ENCODE measurements at places on chromosomes 16 and 17.

DNA sequence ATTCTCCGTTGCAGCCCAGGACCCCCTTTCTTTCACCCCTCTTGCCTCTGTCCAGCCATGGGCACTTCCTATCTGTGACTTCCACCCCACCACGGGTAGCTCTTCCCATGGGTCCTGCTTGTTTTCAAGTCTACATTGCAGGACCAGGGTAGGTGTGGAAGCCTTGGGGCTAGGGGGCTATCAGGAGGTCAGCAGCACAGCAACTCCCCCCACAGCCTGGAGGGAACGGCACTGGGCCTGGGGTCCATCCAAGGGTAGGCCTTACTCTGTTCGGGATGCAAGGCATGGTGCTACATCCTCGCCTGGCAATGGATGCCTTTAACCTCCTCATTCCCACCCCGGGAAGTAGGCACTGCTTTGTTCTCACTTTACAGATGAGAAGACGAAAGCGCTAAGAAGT lies 109.3 kb downstream of the IRX5 start:
- DNase-seq, result no peak

DNA sequence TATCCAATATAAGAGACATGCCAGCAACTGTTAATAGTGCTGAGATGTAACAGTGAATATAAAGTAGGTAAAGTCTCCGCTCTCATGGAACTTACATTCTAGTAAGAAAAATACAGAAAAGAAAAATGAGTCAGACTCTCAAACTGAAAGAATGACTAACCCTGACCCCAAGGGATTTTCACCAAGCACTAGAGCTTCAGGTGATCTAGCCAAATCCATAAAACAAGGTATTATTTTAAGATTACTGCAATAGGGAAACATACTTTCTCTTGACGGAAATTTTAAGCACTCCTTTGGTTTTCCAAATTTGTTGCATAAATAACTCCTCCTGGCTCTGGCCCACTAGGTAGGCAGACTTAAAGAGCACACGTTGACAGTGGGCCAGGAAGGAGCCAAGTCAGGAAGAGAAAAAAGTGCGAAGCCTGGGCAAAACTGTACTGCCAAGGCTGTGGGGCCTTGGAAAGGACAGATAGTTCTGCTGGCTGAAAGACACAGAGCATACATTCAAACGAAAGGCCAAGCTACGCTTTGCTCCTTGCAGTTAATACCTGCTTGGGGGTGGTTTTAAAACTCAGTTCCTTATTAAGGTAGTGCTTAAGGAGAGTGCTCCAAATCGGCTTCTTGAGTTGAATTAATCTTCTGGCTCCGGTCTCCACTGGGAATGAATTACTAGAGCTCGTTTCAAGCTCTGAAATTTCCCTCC lies 1.4 kb downstream of the GOT2 start:
- DNase-seq, result no peak

DNA sequence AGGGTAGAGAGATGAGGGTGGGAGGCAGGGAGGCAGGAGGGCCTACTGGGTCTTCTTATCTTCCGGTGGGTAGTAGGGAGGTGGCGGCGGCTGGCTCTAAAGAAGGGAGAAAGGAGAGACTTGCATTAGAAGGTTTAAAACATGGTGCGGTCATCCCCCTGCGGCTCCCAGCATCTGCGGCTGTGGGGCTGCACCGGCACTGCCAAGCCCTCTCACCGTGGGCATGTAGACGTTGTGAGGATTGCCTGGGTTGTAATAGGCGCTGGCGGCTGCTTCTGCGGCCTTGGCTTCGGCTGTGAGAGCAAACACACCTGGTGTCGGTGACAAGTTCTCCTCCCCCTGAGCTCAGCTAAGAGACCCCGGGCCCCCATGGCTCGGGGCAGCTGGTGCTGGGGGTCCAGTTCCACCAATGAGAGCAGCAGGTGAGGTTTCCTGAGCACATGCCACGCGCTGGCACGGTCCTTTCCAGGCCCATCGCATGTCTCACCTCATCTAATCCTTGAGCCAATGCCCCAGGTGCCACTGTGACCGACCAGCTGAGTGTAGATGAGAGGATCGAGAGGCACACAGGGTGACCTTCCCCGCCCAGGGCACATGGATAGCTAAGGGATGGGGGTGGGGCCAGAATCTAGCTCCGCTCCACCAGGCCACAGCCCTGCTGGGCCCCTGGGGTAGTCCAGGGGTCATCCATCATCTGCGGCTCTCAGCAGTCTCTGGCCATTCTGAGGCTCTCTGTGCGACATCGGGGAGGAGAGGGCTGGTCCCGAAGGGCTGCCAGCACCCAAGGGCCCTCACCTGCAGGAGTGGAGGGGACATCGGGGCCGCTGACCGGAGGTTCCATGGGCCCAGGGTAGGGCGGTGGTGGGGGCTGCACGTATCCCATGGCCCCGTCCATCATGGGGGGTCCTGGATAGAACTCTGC lies 2.7 kb upstream of the UNC13D start:
- no peak for DNase-seq

DNA sequence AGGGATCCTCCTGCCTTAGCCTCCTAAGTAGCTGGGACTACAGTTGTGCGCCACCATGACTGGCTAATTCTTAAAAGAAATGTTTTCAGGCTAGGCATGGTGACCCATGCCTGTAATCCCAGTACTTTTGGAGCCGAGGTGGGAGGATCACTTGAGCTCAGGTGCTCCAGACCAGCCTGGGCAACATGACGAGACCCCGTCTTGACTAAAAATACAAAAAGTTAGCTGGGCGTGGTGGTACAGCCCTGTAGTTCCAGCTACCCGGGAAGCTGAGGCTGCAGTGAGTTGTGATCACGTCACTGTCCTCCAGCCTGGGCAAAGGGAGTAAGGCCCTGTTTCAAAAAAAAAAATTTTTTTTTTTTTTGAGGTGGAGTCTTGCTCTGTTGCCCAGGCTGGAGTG lies 173.1 kb downstream of the SEC14L1 start:
- DNase-seq, result no peak

GRCh38 chr17:30821871-30822723 lies 2.4 kb downstream of the CRLF3 start:
- no peak for DNase-seq

DNA sequence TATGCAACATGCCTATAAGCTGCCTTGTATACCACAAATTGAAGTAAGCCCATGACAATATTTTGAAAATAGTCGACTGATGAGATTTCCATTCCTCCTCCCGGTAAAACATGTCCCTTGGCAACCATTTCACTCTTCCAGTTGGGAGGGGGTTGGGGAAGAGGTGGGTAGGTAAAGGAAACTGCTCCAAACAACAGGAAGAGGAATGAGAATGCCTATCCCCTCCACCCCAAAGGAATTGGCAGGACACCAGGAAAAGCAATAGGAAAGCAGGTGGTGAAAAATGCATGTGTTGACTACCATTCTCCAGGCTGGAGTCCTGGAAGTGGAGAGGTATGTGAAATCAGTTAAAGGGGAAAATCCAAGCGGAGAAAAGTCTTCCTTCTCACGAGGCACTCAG lies 455.9 kb upstream of the PSMD7 start:
- DNase-seq, result no peak

- DNase-seq, result no peak
Measured at GRCh38 chr16:17423221-17423620, 47.5 kb downstream of the XYLT1 start.

GRCh38 chr17:68579194-68579927 lies 21.8 kb downstream of the FAM20A start:
- DNase-seq, result no peak

DNA sequence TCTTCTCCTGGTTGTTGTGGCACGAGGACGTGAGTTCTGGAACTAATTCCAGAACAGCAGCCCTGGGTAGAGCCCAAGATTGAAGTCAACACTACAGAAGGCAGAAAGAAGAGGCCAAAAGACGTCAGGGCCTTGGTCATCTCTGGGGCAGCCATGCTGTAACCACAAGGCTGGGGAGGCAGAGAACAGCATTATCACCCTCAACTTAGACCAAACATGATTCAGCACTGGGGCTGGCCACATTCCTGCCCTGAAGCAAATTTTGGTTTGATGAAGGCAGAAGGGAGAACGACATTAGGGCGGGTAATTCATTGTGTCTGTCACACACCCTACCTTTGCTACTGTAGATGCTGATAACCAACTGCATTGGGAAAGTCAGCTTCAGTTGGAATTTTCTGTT lies 9.7 kb upstream of the ALOX15B start:
- no peak for DNase-seq

GRCh38 chr16:87025676-87026075 lies 291.5 kb downstream of the C16orf95 start:
- no peak for DNase-seq

DNA sequence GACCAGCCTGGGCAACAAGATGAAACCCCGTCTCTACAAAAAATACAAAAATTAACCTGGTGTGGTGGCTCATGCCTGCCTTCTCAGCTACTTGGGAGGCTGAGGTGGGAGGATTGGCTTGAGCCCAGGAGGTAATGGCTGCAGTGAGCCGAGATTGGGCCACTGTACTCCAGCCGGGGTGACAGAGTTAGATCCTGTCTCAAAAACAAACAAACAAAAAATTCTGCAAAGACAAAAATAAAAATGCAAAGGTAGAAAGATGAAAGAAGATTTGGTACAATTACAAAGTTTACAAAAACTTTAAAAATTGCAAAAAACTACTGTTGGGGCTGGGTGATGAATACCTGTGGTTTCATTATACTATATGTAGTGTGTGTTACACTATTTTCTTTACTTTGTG lies 5.5 kb upstream of the CDH1 start:
- DNase-seq, result no peak

DNA sequence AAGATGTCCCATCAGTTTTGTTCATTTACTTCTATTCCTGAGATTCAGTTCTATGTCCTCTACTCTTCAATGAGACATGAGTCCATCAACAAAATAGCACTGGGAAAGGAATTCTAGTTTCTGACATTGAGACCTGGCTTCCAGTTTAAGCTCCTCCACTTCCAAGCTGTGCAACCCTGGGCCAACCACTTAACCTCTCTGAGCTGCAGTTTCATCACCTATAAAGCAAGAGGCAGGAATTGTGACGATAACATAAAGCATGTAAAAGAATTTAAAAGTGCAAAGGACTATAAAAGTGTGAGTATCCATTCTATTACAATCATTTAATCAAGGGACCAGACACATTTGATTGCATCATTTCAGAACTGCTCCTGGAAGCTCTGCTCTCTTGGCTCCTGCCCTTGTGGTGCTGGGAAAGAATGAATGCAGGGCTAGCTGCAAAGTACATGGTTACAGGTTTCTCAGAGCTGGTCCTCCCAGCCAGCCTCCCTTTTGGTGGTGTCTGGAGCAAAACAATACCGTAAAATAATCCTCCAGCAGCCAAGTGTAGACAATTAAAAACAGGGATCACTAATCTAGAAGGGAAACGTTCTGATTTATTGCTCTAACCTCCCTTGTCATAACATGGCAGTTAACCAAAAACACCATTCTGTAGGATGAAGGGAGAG lies 113.9 kb downstream of the VPS53 start:
- no peak for DNase-seq

DNA sequence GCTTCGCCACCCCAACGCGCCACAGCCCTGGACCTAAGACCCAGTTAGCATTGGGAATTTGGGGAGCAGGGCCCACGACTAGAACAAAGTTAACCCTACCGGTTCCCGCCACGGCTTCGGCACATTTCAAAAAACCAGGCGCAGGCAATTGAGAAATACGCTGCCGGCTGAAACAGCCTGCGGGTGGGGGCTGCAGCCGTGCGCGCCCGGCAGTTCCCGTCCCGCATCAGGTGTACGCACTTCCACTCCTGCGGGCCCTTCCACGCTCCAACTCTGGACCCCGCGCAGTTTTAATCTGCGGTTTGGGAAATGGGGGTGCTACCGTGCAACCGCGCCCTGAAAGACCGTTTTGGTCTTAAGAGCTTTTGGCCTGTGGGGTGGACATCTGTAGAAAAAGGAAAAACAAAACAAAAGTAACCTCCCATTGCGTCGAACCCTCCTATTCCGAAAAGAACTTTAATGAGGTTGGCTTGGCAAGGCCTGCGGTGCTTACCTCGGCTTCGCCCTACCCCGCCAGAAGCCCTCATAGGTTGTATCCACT lies 7.1 kb downstream of the IRX5 start:
- no peak for DNase-seq

DNA sequence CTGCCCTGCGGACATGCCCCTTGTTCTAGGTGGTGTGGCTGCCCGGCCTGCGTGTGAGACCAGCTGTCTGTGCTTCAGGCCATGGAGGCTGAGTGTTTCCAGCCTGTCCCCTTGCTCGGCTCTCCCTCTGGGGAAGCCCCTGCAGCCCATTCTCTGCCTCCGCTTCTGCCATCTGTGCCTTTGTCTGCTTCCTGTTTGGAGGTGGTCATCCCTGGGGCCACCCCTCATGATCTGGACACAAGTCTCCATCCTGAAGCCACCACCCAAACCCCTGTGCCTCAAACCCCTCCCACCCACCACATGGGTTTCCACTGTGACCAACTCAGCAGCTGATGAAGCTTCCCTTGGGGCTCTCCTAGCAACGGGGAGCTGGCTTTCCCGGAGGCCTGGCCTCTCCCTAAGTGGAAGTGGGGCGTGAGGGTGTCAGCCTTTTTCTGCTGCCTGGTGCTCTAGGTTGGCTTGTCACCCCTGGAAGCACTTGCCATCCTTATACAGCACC lies 184.9 kb downstream of the SEC14L1 start:
- no peak for DNase-seq

DNA sequence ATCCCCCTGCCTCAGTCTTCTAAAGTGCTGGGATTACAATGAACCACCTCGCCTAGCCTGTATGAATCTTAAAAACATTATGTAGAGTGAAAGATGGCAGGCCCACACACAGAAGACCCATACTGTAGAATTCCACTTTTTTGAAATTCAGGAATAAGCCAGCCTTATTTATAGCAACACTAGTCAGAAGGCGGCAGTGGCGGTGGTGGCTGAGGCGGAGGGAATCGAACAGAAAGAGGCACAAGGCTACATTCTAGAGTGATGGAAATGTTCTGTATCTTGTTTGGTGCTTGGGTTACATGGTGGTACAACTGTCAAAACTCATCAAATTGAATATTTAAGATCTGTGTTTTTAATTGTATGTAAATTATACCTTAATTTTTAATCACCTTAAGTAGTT lies 11.3 kb downstream of the GFOD2 start:
- no peak for DNase-seq

DNA sequence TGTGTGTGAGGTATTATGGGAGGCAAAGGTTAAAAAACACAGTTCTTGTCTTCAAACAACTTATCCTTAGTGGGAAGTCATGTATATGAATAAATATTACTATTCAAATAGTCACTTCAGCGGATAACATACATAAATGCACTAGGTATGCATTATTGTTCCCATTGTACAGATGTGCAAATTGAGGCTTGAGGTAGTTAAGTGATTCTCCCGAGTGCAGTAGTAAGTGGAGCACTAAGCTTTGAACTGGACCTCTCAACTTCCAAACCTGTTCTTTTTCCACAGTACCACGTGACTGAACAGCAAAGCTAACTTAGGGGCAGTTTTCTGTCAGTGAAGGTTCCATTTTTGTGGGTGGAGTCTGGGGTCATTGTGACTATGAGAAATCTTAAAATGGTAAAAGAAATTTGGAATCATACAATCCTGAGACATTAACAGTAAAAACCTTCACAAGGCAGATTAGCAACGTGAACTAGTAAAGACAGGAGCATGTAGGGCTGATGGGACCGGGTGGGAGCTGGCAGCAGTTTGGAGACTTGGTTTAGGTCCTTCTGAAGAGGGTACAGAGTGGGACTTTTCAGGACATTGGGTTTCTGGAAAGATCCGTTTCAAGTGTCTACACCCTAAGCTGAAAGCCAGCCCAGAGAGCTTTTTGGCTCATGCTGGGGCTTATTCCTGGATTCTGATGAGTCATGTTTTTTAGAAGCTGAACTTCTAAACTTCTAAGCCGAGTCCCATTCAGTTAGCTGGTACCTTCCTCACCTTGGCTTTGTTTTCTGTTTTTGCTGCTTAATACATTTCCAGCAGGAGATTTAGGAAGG lies 204.9 kb downstream of the PRKCA start:
- no peak for DNase-seq
